ENCODE measurements at places on chromosomes 13 and 19.

DNA sequence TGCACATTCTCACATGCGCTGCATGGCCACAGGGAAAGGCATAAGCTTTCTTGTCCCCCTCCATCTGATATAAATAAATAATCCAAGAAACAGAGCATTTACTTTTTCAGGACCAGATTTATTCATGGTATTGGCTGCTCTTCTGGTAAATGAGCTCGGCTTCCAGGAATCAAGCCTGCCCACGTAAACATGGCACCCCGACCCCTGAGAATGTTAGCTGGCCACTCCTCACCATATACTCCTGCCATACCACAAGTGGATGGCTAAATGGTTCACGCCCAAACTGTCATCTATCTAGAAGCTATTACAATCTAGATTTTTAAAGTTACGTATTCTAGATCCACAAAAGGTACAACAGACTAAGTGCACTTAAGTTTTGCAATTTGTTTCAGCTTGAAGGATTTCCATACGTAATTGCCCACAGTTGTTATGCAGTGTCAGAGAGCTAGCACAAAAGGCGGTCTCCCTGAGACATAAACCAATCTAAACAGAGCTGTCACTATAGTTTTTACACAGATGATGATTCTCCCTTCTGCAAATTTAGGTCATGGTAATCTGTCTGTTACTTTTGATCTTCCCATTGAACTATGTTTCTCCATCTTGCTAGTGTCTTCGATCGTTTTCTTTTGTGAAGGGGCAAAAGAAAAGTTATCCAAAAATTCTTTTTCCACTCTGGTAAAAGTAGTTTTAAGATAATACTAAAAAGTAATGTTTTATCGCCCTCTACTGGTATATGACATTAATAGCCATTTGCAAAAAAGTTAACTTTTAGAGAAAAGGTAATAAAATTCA lies 16.2 kb upstream of the FOXO1 start:
- no peak for DNase-seq

- DNase-seq: no peak
These were observed 6.5 kb upstream of the DOCK6 start for GRCh38 chr19:11268783-11269267.

DNA sequence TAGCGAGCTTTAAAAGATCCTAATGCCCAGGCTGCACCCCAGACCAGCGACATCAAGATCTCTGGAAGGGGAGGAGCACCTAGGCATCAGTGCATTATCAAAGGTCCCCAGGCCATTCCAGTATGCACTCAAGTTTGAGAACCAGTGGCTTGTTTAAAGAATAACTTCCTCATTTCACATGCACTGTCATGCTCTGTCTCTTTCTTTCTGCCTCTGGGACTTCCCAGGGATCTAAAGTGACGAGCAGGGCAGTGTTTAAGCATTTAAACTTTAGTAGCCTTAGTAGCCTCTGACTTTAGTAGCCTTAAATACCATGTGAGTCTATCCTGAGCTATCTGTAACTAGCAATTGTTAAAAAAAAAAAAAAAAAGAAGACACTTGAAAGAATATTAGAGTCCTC lies 8.9 kb upstream of the FARP1 start:
- DNase-seq: no peak

DNA sequence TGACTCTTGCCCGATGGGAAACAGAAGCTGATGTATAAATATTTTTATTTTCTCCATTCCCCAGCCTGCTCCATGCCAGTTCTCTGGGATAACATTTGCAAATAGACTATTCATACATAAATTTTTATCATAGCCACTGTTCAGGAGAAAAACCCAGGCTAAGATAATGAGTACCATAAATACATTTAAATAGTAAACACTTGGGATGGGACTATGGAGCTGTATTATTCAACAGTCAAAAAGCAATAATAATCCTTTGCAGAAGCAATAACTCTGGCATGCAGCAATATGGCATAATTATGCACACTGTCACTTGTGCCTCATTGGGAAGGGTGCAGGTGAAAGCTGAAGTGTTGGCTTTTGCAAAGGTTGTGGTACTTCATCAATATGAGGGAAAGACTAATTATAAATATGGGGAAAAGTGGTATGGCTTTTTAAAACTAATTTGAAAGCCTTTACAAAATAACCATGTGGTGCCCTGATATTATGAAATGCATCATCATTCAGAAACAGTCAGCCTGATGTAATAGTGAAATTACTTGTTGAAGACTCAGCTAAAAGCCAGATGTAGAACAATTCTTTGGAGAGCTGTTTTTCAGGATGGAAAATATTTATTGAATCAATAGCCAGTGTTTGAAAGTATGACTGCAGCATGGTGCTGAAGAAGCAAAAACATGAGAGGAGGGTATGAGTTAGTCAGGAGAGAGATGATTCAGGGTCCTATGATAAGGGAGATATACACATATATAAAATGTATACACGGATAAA lies 2476.7 kb downstream of the PCDH9 start:
- DNase-seq: no peak

DNA sequence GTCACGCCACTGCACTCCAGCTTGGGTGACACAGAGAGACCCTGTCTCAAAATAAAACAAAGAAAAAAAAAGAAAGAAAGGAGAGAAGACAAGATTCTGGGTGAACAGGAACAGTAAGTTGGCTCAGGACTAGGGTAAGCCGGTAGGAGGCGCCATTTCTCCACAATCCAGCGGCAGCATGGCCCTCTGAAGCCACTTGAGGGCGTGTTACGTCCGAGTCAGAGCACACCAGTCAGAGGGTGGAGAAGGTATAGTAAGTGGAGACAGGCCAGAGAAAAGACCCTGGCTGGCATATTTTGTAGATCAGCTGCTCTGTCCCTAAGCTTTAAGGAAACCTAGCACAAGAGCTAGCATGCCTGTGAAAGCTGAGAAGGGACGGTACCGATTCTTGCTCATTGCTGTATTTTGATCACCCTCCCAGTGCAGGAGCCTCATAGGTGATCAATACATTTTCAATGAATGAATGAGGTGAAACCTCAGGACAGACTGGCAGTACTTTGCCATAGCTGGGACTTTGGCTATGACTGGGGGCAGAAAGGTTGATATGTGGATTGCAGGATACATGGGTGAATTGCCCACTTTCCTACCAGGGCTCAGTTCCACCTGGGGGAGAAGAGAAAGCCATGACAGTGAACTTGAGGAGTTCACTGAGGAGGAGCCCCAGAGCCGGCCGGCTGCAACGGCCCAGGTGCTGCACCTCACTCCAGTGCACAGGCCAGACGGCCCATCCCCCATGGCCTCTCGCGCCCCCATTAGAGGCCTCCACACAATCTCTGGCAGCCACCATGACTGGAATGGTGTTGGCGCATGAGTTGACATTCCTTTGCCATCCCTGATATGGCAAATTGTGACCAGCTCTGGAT lies 23.5 kb downstream of the POU2F2 start:
- DNase-seq: no peak

- no peak for DNase-seq
These were observed 24.0 kb upstream of the ALOX5AP start for GRCh38 chr13:30711375-30711774.

DNA sequence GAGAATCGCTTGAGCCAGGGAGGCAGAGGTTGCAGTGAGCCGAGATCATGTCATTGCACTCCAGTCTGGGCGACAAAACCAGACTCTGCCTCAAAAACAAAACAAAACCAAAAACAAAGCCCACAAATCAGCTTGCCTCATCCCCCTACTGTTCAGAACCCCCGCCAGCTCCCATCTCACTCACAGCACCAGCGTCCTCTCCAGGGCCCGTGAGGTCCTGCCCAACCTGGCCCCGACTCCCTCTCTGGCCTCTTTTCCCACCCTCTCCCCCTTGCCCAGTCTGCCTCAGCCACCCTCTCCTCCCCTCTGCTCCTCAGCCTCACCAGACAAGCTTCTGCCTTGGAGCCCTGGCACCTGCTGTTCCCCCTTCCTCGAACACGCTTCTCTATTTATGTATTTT lies 3.8 kb downstream of the SLC8A2 start:
- DNase-seq: no peak
